ENCODE measurements at places on chromosomes 12 and 14.
A peak's percentile ranks its signal among the peaks of the same experiment; 100 is the strongest.

GRCh38 chr12:2336409-2336829 is 283.6 kb downstream of the CACNA1C start:
- DNase-seq: peak; percentile 87

DNA sequence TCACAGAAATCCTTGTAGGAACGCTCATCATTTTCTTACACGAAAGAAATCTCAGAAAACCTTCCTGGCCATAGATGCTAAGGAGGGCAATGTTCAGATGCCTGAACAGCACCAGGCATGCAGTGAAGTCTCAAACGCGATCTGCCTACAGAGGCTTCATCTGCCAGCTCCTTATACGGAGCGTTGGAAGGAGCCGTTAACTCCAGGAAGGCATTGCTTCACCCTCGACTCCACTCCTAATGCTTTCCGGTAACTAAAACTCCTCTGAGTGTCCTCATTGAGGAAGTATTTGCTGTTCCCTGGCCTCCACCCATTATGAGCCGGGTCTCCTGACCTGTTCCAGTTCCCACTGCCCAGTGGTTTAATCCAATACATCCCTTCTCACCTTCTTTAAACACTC is 502.7 kb downstream of the BCL11B start:
- no peak for DNase-seq

DNA sequence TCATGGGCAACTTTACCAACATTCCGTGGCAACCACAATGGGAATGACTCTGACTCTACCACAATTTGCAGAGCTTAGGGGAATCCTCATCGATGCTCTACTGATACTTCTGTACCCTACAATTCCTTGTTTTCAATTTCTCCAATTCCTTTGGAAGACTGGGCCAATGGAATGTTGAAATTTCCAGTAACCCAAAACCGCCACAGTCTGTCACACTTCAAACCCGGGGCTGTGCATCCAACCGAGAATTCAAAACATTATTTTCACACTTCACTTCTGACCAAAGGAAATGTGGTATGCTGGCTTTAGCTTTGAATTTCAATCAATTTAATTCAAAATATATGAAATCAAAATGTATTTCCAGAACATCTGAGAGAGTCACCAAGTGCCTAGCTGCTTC is 951.4 kb downstream of the VRK1 start:
- DNase-seq: no peak

- DNase-seq: no peak
Measured at GRCh38 chr12:110243227-110243626, 37.8 kb upstream of the ATP2A2 start.

DNA sequence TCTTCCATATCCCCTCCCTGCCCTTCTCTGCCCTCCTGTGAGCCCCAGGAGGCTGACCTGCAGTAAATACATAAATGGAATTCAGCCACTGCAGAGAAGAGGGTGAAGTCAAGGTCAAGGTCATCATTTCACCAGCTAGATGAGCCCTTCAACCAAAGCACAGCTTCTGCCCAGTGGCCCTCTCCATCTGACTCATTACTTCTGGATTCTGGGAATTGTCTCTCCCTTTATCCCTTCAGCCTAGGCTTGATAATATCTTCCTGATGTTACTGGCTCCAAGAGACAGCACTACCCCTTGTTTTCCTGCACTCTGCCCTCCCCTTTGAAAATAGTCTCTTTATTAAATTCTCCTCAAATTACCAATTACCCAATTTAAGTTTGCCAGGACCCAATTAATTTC is 64.5 kb downstream of the TTC9 start:
- DNase-seq: no peak

GRCh38 chr12:88922816-88923215 is 342.5 kb upstream of the KITLG start:
- DNase-seq: no peak

- peak; percentile 12 for DNase-seq
Measured at GRCh38 chr14:78519863-78520262, 349.7 kb downstream of the NRXN3 start.

GRCh38 chr12:69921831-69922230 is 96.8 kb downstream of the MYRFL start:
- no peak for DNase-seq

DNA sequence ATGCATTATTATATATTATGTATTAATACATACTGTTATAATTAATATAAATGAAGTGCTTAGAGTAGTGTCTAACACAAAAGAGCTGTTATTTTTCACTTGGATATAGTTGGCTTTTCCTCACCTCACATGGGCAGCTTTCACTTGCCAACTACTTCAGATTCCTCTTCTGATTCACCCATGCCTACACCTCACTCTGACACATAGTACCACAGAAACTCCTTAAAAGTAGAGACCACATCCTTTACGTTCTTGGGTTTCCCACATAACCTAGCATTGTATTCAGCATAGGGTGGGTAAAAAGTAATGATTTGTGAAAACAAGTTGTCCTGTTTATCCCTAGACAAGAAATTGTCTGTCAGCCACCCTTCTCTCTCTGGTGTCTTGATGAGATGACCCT is 61.0 kb downstream of the DIO2 start:
- no peak for DNase-seq

- DNase-seq: no peak
Measured at GRCh38 chr12:58359084-58359483, 417.7 kb downstream of the ATP23 start.

- DNase-seq: no peak
Measured at GRCh38 chr12:93571925-93572711, at the start of gene SOCS2. Gene SOCS2, plus strand, starts transcription at chr12:93572675. Its CDS starts 223 bp downstream, at chr12:93572898.

GRCh38 chr12:97951239-97951638 is 488.6 kb downstream of the RMST start:
- no peak for DNase-seq

GRCh38 chr12:67827820-67828383 is 161.3 kb upstream of the IFNG-AS1 start:
- peak; percentile 88 for DNase-seq

DNA sequence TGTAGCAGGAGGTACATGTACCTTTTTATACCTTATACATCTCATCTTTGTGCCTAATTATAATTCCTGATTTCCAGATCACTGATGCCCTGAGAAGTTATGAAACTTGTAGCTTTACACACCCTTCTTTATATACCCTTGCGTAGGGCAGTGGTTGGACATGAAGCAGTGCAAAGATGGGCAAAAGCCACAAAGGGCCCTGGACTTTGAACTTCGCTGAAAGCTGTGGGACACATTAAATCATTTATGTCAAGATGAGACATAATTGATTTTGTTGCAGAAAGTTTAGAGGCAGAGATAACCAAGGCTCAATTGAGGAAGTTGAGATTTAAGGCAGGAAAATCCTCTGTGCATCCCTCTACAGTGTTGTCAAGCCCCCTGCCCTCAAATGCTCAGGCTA is 170.0 kb downstream of the SLC2A13 start:
- DNase-seq: no peak

DNA sequence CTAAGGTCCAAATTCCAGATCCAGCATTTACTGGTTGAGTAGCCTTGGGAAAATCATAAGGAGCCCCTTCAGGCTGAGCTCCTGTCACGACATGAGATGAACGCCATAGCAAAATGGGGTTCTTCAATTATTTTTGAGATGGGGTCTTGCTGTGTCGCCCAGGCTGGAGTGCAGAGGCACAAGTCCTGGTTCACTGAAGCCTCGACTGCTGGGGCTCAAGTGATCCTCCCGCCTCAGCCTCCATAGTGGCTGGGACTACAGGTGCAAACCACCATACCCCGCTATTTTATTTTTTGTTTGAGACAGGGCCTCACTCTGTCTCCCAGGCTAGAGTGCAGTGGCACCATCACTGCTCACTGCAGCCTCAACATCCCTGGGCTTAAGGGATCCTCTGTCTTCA is 25.7 kb upstream of the GPR68 start:
- DNase-seq: no peak

DNA sequence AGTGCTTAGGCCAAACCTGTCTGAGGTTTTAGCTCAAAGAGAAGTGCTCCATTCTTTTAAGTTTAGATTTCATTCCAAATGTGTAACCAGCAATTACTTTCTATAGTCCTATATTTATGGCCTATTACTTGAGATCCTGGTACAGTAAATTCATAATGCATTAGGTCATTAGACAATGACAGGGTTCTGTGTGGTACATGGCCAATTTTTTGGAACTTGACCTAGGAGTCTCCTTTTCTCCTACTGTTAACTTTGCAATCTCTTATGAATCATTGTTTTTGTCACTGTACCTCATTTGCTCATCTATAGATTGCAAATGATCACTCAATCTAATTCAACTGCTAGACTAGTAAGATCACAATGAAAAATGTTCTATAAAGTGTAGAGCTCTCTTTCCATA is 136.7 kb downstream of the PDE3A start:
- DNase-seq: no peak

DNA sequence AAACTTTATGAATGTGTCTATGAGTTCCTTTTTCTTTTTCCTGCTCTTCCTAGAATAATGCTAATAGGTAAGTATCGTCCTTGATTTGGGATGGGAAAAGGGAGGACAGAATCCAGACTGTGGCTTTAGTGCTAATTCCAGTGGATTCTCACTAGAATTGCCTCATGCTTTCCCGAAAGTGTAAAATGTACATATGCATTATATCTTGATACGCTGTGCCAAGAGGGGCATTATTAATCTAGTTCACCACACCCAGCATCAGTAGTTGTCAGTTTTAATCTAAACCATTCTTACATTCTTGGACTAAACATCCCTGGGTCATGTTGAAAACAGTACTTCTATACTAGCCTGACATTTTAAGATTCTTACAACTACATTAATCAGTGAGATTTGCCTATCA is 49.3 kb downstream of the GCH1 start:
- no peak for DNase-seq

GRCh38 chr14:70871863-70872677 is 35.2 kb upstream of the PCNX1 start:
- no peak for DNase-seq

GRCh38 chr14:42911642-42912041 is 1305.0 kb downstream of the LRFN5 start:
- no peak for DNase-seq

DNA sequence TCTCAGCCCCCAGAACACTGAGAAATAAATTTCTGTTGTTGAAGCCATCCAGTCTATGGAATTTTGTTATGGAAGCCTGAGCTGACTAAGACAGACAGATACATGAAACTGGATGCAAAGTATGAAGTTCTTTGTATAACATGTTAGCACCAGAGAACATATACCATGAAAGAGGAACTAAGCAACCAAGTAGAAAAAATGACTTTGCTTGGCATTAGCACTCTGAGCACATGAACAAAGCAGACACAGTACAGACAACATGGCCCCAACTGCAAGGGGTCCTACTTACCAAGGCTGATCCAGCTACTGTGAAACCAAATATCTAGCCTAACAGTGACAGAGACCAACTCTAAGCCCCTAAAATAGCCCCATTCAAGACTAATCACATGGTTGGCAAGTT is 13.8 kb downstream of the EXOC5 start:
- DNase-seq: no peak

DNA sequence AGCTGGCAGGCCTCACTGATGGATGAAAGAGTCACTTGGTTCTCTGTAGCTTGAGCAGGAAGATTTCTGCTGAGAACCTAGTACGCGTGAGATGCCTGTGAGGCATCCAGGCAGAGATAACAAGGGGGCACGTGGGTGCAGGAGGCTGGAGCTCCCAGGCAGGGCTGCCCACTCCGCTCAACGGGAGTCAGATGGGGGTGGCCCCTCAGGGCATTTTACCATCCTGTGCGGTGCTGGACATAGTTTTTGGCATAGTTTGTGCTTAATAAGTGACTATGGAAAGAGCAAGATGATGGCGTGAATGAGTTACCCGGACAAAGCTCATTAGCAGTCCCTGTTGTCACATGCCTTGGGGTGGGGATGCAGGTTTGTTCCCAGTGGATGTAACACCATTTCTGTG is 182.8 kb downstream of the TSPAN9 start:
- no peak for DNase-seq

- no peak for DNase-seq
Measured at GRCh38 chr14:90072350-90072749, 10.6 kb downstream of the KCNK13 start.

DNA sequence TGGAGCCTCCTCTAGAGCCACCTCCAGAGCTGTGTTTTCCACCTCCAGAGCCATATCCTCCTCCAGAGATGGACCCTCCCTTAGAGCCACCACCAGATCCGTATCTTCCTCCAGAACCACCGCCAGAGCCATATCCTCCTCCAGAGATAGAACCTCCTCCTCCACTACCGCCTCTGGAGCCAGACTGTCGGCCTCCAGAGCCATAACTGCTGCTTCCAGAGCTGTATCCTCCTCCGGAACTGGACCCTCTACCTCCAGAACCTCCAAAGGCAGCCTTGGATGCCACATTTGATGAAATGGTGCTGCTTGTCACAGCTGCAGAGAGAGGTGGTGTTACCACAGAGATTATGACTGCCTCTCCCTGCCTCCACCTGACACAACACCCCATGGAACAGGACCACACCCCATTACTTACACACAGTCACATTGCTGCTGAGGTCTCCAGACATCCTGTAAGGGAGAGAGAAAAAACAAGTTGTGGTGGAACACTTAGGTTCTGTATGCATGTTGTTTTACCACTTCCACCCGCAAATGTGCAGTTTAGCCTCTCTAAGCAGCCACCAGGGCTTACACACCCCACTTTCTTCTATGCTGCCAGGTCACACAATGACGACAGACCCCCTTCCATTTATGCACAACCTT is 6.8 kb downstream of the KRT2 start:
- no peak for DNase-seq

DNA sequence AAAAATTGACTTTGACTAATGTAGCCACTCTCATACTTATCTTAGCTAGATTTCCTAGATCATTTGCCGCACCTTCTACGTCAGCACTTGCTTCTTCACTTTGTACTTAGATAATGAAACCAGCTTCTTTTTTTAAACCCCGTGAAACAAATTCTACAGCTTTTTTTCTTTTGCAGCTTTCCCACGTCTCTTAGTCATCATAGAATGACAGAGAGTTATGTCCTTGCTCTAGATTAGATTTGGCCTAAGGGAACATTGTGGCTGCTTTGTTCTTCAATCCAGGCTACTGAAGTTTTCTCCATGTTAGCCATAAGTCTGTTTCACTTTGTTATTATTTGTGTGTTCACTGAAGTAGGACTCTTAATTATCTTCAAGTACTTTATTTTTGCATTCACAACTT is 94.9 kb downstream of the SLCO1A2 start:
- no peak for DNase-seq

DNA sequence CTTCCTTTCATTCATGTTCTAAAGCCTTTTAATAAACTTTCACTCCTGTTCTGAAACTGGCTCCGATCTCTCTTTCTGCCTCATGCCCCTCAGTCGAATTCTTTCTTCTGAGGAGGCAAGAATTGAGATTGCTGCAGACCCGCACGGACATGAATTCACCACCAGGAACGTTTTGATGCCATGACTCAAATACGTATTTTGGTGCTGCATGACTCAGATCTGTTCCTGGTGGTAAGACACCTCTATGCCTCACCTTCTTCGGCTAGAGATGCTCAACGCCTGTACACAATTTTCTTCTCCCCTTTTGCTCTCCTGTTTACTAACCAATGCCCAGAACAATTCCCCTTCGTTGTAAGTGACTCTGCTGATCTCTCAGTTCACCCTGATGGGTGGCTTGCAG is 52.0 kb upstream of the RIMBP2 start:
- DNase-seq: no peak

GRCh38 chr12:11769723-11770514 is 120.4 kb downstream of the ETV6 start:
- DNase-seq: no peak
